Hematopoietic multipotent progenitor cell treated with erythropoietin and hydrocortisone succinate and interleukin-3 and kit ligand, for 15 days (in vitro differentiated cells): ENCODE measurements at places on chromosomes 12 and 14.

- no peak for DNase-seq
Measured at GRCh38 chr14:22184157-22184829, 404.7 kb downstream of the DAD1 start.

DNA sequence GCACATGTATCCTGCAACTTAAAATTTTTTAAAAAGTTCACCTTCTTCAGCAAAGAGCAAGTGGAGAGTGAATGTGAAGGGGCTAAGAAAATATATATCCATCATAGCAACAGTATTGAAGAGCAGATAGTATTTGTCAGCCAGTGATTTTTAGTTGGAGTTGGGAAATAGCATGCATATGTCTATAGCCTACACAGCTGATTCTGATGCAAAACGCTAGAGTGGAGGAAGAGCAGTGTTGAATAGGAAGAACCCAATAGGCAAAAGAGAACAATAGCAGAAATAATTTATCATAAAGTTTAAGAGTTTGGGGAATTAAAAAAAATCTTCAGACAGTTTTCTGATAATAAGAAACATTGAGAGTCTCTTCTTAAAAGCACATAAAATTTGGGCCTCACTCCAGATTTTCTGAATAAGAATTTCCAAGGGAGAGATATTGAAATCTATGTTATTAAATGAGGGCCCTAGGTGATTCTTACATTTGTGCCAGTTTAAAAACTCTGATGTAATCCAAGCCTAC is 12.0 kb downstream of the PDE6H start:
- no peak for DNase-seq

- peak; percentile 39 for DNase-seq
Measured at GRCh38 chr12:64459394-64459891, 7.5 kb downstream of the TBK1 start.

- DNase-seq: no peak
Measured at GRCh38 chr12:25293653-25294052, 42.9 kb upstream of the KRAS start.

GRCh38 chr14:43360239-43360638 is 1146.8 kb downstream of the FSCB start:
- no peak for DNase-seq

DNA sequence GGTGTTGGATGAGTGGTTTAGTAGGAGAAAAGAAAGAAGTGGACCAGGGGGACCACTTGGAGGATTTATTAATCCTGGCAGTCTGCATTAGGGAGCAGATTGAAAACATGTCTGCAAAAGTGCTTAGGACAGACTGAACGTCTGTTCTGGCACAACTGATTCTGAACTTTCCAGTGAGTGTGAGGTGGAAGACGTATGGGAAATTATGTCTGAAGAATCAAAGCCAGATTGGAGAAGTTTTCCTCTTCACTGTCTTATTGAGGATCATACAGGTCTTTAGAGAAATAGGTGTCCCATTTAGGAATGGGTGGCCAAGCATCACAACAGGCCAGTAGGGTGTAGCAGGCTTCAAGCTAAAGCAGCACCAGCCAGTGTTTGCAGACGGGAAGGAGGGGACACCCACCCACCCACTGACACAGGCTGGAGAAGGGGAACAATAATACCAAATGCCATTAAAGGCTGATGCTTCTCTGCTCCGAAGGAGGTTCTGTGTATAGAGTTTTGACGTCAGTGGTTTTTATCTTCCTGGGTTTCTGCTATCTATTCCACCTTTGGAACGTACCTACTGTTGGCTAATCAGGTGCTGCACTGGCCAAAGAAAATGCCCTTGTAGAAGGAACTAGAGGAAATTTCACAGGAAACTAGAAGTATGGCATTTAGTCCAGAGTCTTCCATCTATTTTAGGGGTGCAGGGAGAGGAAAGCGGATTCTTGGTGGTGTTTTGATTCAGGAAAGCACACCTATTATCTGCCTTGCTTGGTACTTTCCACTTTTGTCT is 1.8 kb downstream of the SRRM4 start:
- DNase-seq: no peak

GRCh38 chr12:118193958-118194357 is 58.0 kb downstream of the PEBP1 start:
- DNase-seq: no peak

- no peak for DNase-seq
Measured at GRCh38 chr12:122106843-122107242, 28.3 kb downstream of the MLXIP start.

DNA sequence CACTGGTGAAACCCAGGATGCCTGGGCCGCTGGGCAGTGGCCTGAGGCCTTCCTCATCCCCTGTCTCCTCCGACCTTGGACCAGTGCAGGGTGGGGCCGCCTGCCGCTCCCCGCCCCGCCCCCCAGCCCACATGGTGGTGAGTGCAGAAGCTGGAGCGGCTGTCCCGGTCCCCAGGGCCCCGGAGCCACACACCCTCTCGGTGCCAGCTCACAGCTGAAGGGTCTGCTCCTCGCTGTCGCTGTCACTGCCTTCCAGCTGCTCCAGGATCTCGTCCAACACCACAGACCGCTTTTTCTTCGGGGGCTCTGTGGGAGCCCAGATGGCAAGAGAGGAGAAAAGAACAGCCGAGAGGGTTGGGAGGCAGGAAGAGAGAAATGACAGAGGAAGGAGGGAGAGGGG is 143.1 kb downstream of the RBM19 start:
- no peak for DNase-seq

- no peak for DNase-seq
Measured at GRCh38 chr14:94622653-94623421, 10.6 kb downstream of the SERPINA3 start.

GRCh38 chr14:105737504-105738246 is 211.3 kb downstream of the TMEM121 start:
- DNase-seq: no peak

DNA sequence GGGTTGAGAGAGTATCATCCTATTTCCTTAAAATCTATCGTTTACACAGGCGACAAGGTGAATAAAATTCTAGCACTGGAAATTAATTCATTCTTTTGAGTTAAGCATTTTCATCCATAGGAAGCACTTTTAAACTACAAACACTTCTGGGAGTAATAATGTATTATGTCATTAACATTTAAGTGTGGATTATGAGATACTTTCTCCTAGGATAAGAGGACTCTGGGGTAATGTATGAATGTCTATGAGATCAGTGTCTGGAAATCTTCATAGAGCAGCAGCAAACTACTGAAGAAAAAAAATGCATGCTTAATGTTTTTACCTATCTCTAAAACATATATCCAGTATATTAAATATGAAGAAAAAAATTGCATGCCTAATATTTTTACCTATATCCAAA is 86.9 kb downstream of the EPS8 start:
- DNase-seq: no peak

- DNase-seq: peak; percentile 17
Measured at GRCh38 chr12:113333877-113334785, 778 bp downstream of the SLC8B1 start.

DNA sequence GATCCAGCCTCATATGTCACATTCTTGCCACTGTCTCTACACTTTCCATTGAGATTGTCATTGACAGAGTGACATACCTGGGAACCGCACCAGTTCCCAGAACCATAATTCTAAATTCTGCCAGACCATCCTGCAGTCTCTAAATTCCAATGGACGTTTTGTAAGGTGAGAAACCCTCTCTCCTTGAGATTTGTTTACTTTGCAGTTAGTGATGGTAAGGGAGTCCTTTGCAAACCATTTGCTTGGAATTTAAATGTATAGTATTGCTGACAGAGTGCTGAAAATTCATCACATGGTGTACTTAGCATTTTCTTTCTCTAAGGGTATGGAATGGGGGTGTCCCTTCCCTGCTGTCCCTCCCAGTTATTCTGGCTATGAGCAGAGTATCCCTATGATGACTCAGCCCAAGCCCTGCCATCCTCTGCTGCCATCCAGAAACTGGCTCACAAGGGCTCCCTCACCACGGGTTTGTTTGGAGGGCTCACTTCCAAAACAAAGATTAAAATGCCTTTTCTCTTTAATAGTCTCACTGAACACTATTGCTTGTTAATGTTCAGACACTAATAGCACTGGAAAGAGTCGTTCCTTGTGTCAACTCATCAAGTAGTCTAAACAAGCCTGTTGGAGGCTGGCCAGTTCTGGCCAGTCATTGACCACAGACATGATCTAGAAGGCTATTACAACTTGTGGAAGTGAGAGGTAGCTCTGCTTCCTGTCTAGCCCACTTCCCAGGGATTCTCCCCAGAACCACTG is 129.0 kb upstream of the HMGA2 start:
- no peak for DNase-seq

GRCh38 chr12:128853600-128854197 is 421 bp downstream of the GLT1D1 start:
- DNase-seq: no peak

- no peak for DNase-seq
Measured at GRCh38 chr12:108635997-108636808, 2.5 kb upstream of the SELPLG start.

DNA sequence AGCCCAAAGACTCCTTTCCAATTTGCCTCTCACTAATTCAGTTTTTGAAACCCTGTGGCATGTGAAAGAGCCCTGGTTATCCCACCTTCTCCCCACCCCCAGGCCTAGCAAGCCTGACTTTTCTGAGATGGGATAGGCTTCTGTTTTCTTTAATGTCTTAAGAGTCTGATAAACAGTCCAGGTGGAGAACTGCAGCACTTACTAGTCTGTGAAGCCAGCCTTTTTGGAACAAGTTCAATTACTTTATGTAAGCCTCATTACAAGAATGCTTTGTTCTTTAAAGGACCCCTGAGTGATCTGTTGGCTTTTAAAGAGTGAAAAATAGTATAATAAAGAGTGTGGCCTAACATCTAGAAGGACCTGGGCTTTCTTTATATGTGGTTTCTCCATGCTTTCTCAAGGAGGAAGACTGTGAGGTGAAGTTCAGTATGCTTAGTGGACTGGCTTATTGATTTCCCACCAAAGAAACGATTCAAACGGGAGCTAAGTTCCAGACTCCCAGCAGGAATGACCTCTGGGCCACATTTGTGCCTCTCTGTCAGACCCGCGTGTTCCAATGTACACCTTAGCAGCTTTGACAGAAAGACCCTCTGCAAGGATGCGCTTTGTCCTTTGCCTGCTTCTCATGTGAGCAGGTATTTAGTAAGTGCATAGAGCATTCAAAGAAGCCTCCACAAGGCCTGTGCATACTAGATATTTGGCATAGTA is 129.5 kb downstream of the DAAM1 start:
- no peak for DNase-seq
